ENCODE measurements at places on chromosomes 12 and 14.

GRCh38 chr14:76909266-76909665 lies 83.1 kb downstream of the LRRC74A start:
- DNase-seq, result no peak

DNA sequence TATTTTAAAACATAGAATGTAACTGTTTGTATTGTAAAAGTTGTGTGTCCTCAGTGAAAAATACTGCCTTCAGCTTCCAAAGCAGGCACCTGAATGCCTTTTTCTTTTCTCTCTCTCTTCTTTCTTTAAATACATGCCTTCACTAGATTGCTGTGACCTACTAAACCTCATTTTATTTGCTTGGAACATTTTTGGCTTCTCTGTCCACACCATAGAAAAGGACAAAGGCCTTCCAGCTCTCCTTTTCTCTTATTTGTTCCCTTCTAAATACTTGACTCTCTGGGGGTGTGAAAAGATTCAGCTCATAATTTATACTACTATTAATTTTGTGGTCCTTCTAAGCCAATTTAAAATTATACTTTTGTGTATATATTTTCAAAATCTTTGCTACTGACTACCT lies 38.4 kb downstream of the PPM1A start:
- no peak for DNase-seq

DNA sequence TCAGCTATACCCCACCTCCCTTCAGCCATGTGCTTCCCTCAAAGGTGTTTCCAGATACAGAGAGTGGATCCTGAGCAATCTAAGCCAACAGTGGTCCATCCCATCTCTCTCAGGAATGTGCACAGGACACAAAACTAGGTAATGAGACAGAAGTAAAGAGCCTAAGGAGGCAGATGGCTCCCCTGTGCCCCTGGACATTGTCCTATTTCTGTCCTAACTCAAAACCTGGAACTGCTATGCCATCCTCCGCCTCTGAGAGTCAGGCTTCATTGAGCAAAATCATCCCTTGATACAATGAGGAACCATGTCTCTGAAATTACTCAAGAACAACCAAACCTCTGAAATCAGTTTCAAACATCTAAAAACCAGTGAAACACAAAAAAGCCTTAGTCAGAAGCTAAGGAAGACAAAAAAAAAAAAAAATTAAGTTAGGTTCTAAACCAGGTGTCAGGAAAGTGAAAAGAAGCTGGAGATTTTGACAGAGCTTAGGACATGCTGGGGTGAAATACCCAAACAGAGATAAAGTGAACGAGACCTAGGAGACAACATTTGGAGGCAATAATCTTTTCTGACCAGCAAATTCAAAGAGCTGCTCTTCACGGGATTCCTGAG lies 200.3 kb upstream of the PLEKHG7 start:
- DNase-seq, result no peak

- DNase-seq, result peak; percentile 89
Observed at GRCh38 chr12:121697093-121697698, 15.4 kb upstream of the TMEM120B start.

DNA sequence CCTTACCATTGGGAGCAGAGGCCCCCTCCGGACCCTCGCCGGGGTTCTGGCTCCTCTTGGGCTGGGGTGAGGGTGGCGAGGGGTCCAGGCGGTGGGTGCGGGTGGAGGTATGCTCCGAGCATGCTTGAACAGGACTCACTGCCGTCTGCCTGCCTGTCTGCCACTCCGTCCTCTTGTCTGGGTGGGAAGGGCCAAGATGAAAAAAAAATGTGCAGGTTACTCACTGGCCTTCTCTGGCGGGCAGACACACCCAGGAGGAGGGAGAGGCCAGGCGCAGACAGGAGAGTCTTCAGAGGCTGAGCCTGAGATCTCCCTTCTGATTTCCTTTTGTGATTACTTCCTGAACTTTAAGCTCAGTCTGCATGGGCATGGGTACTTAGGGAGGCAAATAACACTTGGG lies 76.1 kb downstream of the STON2 start:
- DNase-seq, result peak; percentile 74

GRCh38 chr14:61147831-61148549 lies 133.1 kb downstream of the TMEM30B start:
- DNase-seq, result peak; percentile 75

- DNase-seq, result no peak
Observed at GRCh38 chr14:22547313-22547947, 41.6 kb downstream of the DAD1 start.

GRCh38 chr14:101233021-101233366 lies 328.3 kb upstream of the DIO3 start:
- no peak for DNase-seq

DNA sequence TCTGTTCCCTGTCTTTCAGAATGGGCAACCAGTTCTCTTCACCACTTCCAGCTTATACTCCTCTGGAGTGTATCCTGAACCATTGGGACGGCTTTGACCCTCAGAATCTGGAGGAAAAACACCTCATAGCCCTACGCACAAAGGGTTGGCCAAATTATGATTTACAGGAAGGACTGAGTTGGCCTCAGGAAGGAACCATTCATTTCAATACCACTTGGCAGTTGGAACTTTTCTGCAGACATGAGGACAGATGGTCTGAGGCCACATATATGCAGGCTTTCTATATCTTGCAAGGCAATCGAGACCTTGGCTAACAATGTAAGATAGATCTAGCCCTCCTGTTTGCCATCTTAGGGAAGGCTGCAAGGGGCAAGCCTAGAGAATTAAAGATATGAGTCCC lies 24.0 kb downstream of the CLECL1 start:
- DNase-seq, result no peak

- DNase-seq, result no peak
Observed at GRCh38 chr12:65490250-65490649, 211.8 kb downstream of the MSRB3 start.

Measured in eye (tissue), 1 donor.